ENCODE measurements at places on chromosomes 1 and 21.
A peak's percentile ranks its signal among the peaks of the same experiment; 100 is the strongest.

DNA sequence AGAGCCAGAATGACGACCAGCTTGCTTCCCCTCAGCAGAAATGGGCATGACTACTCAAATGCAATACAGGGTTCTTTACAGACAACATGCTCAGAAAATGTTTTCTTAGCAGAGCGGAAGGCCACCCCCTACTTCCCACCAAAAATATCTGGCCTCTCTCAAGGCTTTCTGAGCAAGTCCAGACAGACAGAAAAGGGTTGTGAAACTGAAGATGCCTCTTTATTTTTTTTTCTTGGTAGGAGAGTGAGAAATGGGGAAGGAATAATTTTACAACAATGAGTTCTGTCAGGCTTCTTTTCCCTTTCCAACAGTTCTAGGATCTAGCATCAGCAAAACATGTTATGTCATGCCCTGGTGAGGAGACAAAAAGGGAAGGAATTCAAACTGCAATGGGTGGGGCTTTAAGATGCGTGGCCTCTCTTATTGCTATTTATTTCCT, 172.0 kb upstream of the CAMK1G start:
- DNase-seq, result peak; percentile 67

DNA sequence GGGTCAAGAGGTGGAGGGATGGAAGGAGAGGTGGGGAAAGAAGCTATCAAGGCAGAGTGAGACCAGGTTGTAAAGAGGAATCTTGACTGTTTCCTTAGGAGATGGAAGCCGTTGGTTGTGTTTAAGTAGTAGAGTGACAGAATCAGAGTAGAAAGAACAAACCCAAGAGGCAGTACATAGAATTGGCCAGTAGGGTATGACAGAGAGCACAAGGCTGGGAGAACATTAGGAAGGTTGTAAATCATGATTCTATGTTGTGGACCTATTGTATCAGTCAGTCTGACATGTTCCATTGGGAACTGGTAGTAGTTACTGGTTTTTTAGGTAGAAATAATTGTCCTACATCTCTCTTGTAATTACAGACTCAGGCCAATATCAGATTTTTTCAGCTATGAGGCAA, 486.9 kb upstream of the USP24 start:
- DNase-seq, result peak; percentile 36

DNA sequence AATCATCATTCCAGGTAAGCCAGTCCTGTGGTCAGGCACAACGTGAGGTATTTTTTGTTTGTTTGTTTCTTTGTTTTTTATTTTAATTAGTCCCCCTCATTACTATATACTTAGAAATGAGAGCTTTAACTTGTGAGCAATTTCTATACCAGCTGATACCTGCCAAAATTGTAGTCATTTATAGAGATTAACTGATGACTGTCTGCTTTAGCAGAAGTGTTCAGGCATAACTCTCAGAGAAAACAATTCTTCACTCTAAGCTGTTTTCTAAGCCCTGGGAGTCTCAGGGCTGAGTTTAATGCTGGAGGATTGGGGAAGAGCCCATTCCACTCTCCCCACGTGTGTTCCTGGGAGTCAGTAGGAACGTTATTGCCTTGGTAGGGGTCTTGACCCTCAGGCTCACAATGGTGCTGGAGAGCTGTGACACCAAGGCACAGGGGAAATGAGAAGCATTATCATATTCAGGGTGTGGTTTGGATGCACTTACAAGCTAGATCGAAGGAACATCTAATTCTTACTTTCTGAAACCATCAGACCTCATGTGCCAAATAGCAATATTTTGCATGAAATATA, 168.2 kb downstream of the CLIC6 start:
- peak; percentile 45 for DNase-seq

DNA sequence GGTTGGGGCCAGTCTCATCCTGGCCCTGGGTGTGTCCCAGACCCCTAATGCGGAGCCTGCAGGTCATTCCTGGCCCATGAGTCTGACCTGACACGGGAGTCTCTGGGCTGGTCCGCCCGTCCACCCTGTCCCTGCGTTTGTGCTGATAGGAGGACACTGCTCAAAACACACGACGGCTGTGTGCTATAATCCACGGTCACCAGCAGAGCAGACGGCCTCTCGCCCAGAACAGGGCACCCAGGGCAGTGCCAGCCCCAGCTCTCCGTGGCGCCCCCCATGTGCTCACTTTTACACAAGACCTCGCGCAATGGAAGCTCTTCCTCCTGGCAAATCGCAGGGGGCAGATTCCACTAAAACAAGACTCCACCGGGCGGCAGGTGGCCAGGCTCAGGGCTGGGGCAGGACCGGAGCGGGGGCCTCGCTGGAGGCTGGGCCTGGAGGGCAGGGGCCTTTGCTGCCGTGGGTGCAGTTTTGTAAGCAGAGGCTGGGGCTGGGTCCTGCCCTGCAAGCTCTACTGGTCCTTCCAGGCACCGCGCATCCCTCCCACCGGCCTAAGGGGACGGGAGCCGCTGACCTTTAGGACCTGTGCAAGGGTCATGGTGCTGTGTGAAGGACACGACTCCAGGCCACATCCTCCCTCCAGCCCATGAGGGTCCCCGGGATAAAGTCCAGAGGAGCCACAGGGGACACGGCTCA, 10.6 kb upstream of the SLC19A1 start:
- no peak for DNase-seq

GRCh38 chr1:55506740-55507577, 291.8 kb upstream of the USP24 start:
- DNase-seq, result no peak

GRCh38 chr1:184157394-184157742, 105.8 kb downstream of the TSEN15 start:
- no peak for DNase-seq

DNA sequence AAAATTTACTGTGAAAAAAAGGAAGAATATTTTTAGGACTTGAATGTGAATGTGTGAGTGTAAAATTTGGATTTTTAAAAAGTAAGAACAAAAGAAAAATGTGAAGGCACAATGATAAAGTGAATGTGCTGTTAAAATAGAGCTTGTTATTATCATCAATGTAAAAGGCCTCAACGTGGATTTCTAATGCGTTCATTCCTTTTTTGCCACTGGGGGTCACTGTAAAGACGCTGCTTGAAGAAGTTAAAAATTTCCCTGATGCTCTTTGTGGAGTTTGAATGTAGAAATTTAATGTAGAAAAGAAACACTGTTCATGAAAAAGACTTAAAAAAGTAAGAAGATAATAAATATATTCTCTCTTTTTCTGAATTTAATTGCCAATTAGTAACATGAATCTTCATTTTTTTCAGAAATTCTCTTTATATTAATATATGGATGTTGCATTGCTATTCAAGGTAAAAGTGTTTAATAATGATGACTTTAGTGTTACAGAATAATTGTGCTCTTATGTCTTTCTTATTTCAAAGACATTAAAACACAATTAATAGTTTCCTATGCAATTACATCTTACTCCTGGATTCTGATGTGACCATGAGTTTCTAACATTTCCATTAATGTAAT, 161.5 kb downstream of the DNM3 start:
- peak; percentile 66 for DNase-seq
